ENCODE measurements at places on chromosomes 6 and 20. TPM values are rescaled to one million over a fixed set of nuclear protein-coding genes. Genes with fewer than 3 reads are reported as not detected.

Gene DDO
- 2.6 TPM for total RNA-seq

Gene PPT2
- 37.2 TPM for total RNA-seq

DNA sequence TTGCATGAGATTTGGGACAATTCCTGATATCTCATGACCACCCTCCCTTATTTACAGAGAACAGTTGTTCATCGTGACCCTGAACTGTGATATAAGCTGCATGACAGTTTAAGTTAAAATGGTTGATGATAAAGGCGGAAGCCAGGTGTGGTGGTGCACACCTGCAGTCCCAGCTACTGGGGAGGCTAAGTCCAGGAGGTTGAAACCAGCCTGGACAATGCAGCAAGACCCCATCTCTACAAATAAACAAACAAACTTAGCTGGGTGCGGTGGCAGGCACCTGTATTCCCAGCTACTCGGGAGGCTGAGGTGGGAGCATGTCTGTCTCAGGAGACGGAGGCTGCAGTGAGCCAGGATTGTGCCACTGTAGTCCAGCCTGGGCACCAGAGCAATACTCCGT is 24.1 kb downstream of the COL20A1 start:
- DNase-seq = no peak

GRCh38 chr6:166957087-166957804 is 896 bp upstream of the RNASET2 start:
- peak; percentile 84 for DNase-seq

GRCh38 chr20:11965602-11966001 is 47.9 kb downstream of the BTBD3 start:
- DNase-seq = no peak

- peak; percentile 14 for DNase-seq
Observed at GRCh38 chr6:72418495-72418894, 203.4 kb upstream of the KCNQ5 start.

DNA sequence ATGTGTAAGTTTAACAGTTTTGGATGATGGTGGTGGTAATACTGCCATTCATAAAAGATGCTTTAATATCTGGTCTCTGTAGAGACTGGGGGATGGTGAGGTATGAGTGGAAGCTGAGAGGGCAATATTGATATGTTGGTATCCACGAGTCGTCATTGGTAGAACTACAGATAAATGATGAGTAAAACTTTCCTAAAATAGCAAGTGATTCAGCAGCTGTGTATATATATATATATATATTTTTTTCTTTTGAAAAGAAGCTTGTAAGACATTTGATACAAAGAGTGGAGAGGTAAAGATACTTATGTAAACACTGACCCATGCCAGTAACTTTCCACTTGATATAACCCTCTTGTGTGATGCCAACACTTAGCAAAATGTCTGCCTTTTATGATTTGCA is 41.7 kb upstream of the CITED2 start:
- DNase-seq = no peak

All from mucosa of descending colon (tissue), 3 donors.